ENCODE measurements at places on chromosomes 3 and 15.

DNA sequence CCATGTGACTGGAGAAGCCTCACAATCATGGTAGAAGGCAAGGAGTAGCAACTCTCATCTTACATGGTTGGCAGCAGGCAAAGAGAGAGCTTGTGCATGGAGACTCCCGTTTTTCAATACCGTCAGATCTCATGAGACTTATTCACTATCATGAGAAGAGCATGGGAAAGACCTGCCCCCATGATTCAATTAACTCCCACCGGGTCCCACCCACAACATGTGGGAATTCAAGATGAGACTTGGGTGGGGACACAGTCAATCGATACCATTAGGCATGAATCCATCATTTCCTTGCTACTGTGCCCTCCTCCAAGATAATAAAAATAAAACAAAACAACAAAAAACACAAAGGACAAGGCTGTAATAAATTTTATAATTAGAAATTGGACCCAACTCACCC, 384.7 kb upstream of the MEIS2 start:
- DNase-seq: no peak
- H3K27ac ChIP-seq: no peak overlapping the region
- H3K4me3 ChIP-seq: no peak overlapping the region
- H3K27me3 ChIP-seq: no peaks in the 10 kb centered on the region
- H3K36me3 ChIP-seq: no peaks in the 10 kb centered on the region

- H3K36me3 ChIP-seq: no peaks in the 10 kb centered on the region
- H3K27ac ChIP-seq: no peak overlapping the region
- peaks cover 5% of the 10 kb centered on the region for H3K4me1 ChIP-seq
- no peak overlapping the region for H3K4me3 ChIP-seq
Measured at GRCh38 chr3:138907539-138907938, 39.4 kb downstream of the FOXL2 start.

- no peaks in the 10 kb centered on the region for H3K27me3 ChIP-seq
- no peaks in the 10 kb centered on the region for H3K36me3 ChIP-seq
- no peak overlapping the region for H3K27ac ChIP-seq
- H3K4me1 ChIP-seq: peaks cover 5% of the 10 kb centered on the region
- no peak overlapping the region for H3K4me3 ChIP-seq
Measured at GRCh38 chr3:12342151-12342550, 53.3 kb downstream of the PPARG start.

- H3K4me1 ChIP-seq: no peaks in the 10 kb centered on the region
- H3K27me3 ChIP-seq: no peaks in the 10 kb centered on the region
- no peaks in the 10 kb centered on the region for H3K36me3 ChIP-seq
- DNase-seq: no peak
Measured at GRCh38 chr3:17181413-17181907, 296.7 kb downstream of the PLCL2 start.

- peaks cover 3% of the 10 kb centered on the region for H3K4me1 ChIP-seq
- no peaks in the 10 kb centered on the region for H3K36me3 ChIP-seq
- H3K27ac ChIP-seq: peak overlapping the region; percentile 90
- peak overlapping the region; percentile 77 for H3K4me3 ChIP-seq
- no peaks in the 10 kb centered on the region for H3K27me3 ChIP-seq
Measured at GRCh38 chr3:194632226-194632808, 902 bp downstream of the TMEM44 start.

- no peaks in the 10 kb centered on the region for H3K36me3 ChIP-seq
- H3K27me3 ChIP-seq: no peaks in the 10 kb centered on the region
- no peak for DNase-seq
- no peak overlapping the region for H3K4me3 ChIP-seq
- no peaks in the 10 kb centered on the region for H3K4me1 ChIP-seq
Measured at GRCh38 chr3:66722675-66723074, 221.9 kb upstream of the LRIG1 start.
